ENCODE measurements at places on chromosomes 12 and 14.

DNA sequence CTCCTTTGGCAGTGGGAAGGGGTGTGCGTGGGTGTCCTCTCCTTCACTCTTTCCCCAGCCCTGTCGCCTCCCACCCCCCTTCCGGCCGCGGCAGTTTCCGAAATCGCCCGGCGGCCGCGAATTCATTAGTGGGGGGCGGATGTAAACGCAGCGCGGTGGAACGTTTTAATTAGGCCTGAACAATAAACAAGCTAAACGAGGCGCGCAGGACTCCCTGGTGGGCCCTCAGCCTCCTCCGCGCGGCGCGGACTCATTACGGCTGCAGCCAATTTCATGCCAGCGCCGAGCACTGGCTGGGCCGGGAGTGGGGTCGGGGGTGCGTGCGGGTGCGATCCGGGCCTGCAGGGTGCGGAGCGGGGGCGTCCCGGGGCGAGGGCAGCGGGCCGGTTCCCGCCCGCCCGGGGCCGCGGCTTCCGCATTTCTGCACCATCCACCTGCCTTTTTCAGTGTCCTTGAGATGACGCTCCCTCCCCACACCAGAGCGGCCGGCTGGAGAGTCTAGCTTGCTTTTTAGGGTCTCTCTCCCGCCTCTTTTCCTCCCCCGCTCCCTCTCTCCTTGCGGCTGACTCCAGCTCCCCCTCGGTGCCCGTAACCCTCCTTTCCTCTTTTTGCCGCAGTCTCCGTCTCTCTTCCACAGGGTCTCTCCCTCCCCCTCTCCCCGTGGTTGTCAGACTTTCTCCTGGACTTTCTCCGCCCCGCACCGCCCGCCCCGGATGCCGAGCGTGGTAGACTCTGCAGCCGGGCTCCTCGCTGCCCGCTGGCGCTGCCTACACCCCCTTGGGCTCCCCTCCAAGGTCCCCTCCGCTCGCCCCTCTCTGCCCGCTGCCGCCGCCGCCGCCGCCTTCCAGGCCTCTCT, at the start of gene CISTR:
CISTR (minus strand) TSS at position 644 of the 856 bp plus-strand sequence.
- peak; percentile 28 for DNase-seq
- H3K36me3 ChIP-seq: no peaks in the 10 kb centered on the region
- no peak within 1 kb of the TSS for H3K27ac ChIP-seq
- H3K4me3 ChIP-seq: no peak within 1 kb of the TSS
- peaks cover 61% of the 10 kb centered on the region for H3K27me3 ChIP-seq

DNA sequence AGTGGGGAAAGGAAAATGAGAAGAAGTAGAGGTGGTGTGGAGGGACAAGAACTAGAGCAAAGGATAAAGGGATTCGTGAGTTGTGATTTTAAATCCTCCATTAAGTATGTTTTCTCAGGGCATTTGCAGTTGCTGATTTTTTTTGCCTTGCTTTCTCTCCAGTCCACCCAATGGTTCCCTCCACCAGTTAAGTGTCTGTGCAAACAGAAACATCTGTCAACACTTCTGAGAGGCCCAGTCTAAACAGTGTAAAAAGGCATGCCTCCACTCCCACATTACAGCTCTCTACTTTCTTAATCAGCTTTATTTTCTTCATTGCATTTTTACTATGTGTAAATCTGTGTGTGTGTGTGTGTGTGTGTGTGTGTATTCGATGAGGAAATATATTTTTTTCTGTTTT, 141.2 kb downstream of the PPFIA2 start:
- DNase-seq: no peak
- H3K27me3 ChIP-seq: no peaks in the 10 kb centered on the region

- no peaks in the 10 kb centered on the region for H3K36me3 ChIP-seq
- no peak overlapping the region for H3K27ac ChIP-seq
- no peak for DNase-seq
- H3K27me3 ChIP-seq: no peaks in the 10 kb centered on the region
Observed at GRCh38 chr14:54593860-54594259, 26.9 kb downstream of the SAMD4A start.

- no peaks in the 10 kb centered on the region for H3K4me1 ChIP-seq
- H3K36me3 ChIP-seq: no peaks in the 10 kb centered on the region
- no peak for DNase-seq
Observed at GRCh38 chr14:101207897-101208296, 304.4 kb upstream of the RTL1 start.

- no peak overlapping the region for H3K4me3 ChIP-seq
- peaks cover 7% of the 10 kb centered on the region for H3K4me1 ChIP-seq
- no peaks in the 10 kb centered on the region for H3K27me3 ChIP-seq
Observed at GRCh38 chr14:93785423-93785822, 2.9 kb downstream of the PRIMA1 start.

All from mesendoderm (in vitro differentiated cells).